ENCODE measurements at places on chromosomes 7 and 10. TPM values are rescaled to one million over a fixed set of nuclear protein-coding genes. Genes with fewer than 3 reads are reported as not detected.

Gene EPO
- total RNA-seq: not detected

Gene PTF1A
- total RNA-seq: not detected

Gene OR6B1
- total RNA-seq: not detected

Gene FFAR4
- total RNA-seq: 1.5 TPM

Gene PRPS1L1
- total RNA-seq: not detected

- H3K36me3 ChIP-seq: no peaks in the 10 kb centered on the region
- peaks cover 65% of the 10 kb centered on the region for H3K4me1 ChIP-seq
- peaks cover 8% of the 10 kb centered on the region for H3K27me3 ChIP-seq
- no peak for DNase-seq
- no peak overlapping the region for H3K27ac ChIP-seq
Measured at GRCh38 chr10:101777619-101778145, 1.8 kb upstream of the FGF8 start.

GRCh38 chr7:128427289-128427891, 17.6 kb upstream of the IMPDH1 start:
- H3K4me1 ChIP-seq: no peaks in the 10 kb centered on the region
- DNase-seq: no peak
- H3K27ac ChIP-seq: no peak overlapping the region
- H3K36me3 ChIP-seq: no peaks in the 10 kb centered on the region
- H3K27me3 ChIP-seq: no peaks in the 10 kb centered on the region
- H3K4me3 ChIP-seq: no peak overlapping the region

GRCh38 chr10:69855346-69856111, 53.8 kb downstream of the COL13A1 start:
- H3K4me1 ChIP-seq: no peaks in the 10 kb centered on the region
- no peak overlapping the region for H3K27ac ChIP-seq
- H3K27me3 ChIP-seq: no peaks in the 10 kb centered on the region
- no peaks in the 10 kb centered on the region for H3K36me3 ChIP-seq

DNA sequence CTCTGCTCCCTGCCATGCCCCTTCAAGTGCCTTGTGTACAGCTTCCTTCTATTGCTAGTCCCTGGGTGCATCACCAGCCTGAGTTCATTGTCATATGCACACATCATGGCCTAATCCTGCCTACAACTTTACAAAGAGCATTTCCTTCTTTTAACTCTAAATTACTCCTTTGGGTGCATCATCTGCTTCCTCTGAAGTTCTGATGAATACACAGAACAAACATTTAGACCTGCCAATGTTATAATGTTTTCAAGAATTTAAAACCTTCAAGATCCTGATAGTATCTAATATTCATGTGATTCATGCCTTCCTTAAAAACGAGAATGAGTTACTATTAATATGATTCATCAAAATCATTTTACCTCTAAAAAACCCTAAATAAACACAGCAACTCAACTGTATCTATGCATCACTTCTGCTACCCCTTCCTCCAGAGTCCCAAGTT, 357.1 kb downstream of the MAGI2 start:
- no peak overlapping the region for H3K27ac ChIP-seq
- DNase-seq: no peak
- H3K36me3 ChIP-seq: no peaks in the 10 kb centered on the region
- H3K4me1 ChIP-seq: no peaks in the 10 kb centered on the region

DNA sequence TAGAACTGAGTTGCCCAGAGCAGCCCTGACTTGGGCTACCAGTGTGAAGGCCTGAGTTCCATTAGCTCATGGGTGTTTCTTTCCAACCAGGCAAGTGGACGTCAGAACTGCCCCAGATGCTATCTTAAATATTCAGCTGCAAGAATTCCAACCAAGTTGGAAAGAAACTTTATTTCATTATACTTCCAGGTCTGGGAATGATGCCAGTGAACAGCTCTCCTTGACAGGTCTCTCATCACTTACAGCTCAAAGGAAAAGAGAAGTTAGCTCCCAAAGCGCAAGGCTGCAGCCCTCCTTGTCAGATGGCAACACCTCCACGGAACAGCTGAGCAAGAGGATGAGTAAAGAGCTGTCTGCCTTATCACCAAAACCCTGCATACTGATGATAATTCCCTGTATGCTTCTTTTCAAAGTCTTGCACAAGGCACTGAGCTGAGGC, 255.5 kb upstream of the AOAH start:
- H3K4me3 ChIP-seq: no peak overlapping the region
- DNase-seq: no peak
- H3K4me1 ChIP-seq: no peaks in the 10 kb centered on the region
- H3K36me3 ChIP-seq: no peaks in the 10 kb centered on the region
- no peaks in the 10 kb centered on the region for H3K27me3 ChIP-seq

- no peak overlapping the region for H3K4me3 ChIP-seq
- no peaks in the 10 kb centered on the region for H3K4me1 ChIP-seq
- H3K36me3 ChIP-seq: no peaks in the 10 kb centered on the region
- no peak for DNase-seq
- no peaks in the 10 kb centered on the region for H3K27me3 ChIP-seq
- H3K27ac ChIP-seq: no peak overlapping the region
Measured at GRCh38 chr10:83677795-83678194, 461.5 kb upstream of the GHITM start.

- DNase-seq: no peak
- peaks cover 45% of the 10 kb centered on the region for H3K4me1 ChIP-seq
- no peak overlapping the region for H3K27ac ChIP-seq
- H3K27me3 ChIP-seq: no peaks in the 10 kb centered on the region
- no peaks in the 10 kb centered on the region for H3K36me3 ChIP-seq
- no peak overlapping the region for H3K4me3 ChIP-seq
Measured at GRCh38 chr10:121580276-121581116, 17.7 kb downstream of the FGFR2 start.

DNA sequence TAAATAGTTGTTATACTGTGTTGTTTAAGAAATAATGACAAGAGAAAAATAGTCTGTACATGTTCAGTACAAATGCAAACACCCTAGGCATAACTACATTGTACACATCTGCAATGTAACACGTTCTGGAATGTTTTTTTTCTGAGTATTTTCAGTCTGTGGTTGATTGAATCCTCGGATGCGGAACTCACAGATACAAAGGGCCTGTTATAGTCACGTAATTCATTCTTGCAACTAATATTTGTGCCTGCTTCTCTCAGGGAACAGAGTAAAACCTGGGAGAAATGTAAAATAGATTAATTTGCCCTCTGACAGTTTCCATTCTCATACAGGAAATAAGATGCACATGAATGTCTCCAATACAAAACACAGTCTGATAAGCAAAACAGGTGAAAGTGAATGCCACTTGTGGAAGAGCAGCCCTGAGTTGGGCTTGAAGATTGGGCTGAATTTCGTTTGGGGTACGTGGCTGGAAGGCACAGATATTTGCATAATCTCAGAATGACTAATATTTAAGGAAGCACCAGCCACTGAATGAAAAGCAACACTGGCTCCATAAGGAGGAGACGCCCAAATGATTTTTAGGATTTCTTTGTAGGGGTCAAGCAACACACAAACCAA, 19.1 kb downstream of the DENND2A start:
- no peaks in the 10 kb centered on the region for H3K27me3 ChIP-seq
- no peak for DNase-seq
- no peak overlapping the region for H3K4me3 ChIP-seq
- peak overlapping the region; percentile 27 for H3K27ac ChIP-seq
- H3K36me3 ChIP-seq: no peaks in the 10 kb centered on the region

GRCh38 chr10:122163174-122164022, 107.7 kb upstream of the BTBD16 start:
- DNase-seq: no peak
- H3K27ac ChIP-seq: no peak overlapping the region
- peak overlapping the region; percentile 42 for H3K4me3 ChIP-seq

DNA sequence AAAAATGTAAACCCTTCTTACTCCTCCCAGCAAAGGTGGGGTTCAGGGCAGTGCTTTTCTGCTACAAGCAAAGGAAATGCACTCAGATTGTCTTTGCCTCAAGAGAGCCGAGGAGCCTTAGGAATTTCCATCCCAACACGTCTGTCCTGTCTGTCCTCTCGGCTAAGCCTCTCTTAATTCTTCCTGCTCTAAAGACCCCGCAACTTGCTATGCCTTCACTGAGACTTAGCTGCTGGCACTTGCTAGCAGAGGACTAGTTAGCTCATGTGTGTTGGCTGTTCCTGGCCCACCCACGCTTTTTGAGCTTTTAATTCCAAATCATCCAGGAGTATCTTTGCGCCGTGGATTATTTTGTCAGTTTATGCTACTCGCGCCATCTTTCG, 481 bp upstream of the NPM3 start:
- H3K4me3 ChIP-seq: peak overlapping the region; percentile 53
- peaks cover 36% of the 10 kb centered on the region for H3K36me3 ChIP-seq
- H3K27me3 ChIP-seq: no peaks in the 10 kb centered on the region
- H3K27ac ChIP-seq: peak overlapping the region; percentile 43

GRCh38 chr7:47294556-47295222, 287.2 kb downstream of the TNS3 start:
- peak overlapping the region; percentile 79 for H3K27ac ChIP-seq
- H3K27me3 ChIP-seq: no peaks in the 10 kb centered on the region
- no peak overlapping the region for H3K4me3 ChIP-seq
- DNase-seq: no peak
- peaks cover 50% of the 10 kb centered on the region for H3K4me1 ChIP-seq

GRCh38 chr10:80684259-80684658, 146.6 kb downstream of the SH2D4B start:
- no peaks in the 10 kb centered on the region for H3K27me3 ChIP-seq
- H3K36me3 ChIP-seq: no peaks in the 10 kb centered on the region
- no peak for DNase-seq
- H3K4me1 ChIP-seq: no peaks in the 10 kb centered on the region
- H3K27ac ChIP-seq: no peak overlapping the region
- H3K4me3 ChIP-seq: no peak overlapping the region

- no peaks in the 10 kb centered on the region for H3K27me3 ChIP-seq
- H3K4me3 ChIP-seq: peak overlapping the region; percentile 98
- H3K4me1 ChIP-seq: peaks cover 57% of the 10 kb centered on the region
- H3K27ac ChIP-seq: peak overlapping the region; percentile 100
Measured at GRCh38 chr7:26200038-26200443, 505 bp downstream of the HNRNPA2B1 start.

GRCh38 chr10:42872865-42873435, 90.4 kb downstream of the BMS1 start:
- H3K36me3 ChIP-seq: no peaks in the 10 kb centered on the region
- H3K4me3 ChIP-seq: no peak overlapping the region
- DNase-seq: no peak
- no peak overlapping the region for H3K27ac ChIP-seq
- H3K4me1 ChIP-seq: peaks cover 16% of the 10 kb centered on the region
- H3K27me3 ChIP-seq: no peaks in the 10 kb centered on the region

DNA sequence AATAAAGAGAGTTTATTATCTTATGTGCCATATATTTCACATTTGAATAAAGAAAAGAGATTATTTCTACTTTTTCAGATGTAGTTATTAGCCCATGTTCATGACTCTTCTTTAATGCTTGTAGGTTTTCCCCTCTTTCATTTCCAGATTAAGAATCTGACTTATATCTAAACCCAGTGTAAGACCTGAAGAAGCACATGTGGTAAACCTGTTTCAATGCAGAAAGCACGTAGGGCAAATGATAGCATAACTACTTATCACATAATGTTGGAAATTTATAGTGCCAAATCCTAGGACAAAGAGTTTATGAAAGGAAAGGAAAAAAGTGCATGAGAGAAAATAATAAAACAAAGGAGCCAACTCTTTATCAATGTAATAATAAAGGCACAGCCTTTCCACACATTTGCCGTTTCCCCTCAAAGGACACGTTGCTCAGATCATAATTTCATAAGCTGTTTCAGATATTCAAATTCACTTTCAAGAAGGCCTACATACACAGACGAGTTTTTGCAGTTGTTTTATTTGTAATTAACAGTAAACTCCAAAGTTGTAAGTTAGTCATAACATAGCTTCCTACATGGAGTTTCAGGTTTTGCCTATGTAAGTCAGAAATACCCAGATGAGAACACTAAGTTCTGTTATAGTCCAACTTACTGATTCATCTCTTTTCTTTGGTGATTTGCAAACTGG, 88.8 kb upstream of the MDFIC start:
- no peak for DNase-seq
- H3K36me3 ChIP-seq: no peaks in the 10 kb centered on the region
- H3K27me3 ChIP-seq: no peaks in the 10 kb centered on the region
- no peaks in the 10 kb centered on the region for H3K4me1 ChIP-seq
- H3K4me3 ChIP-seq: no peak overlapping the region
- H3K27ac ChIP-seq: no peak overlapping the region

GRCh38 chr7:70678621-70679251, 453.2 kb upstream of the GALNT17 start:
- H3K36me3 ChIP-seq: no peaks in the 10 kb centered on the region
- no peaks in the 10 kb centered on the region for H3K27me3 ChIP-seq
- DNase-seq: no peak
- no peak overlapping the region for H3K4me3 ChIP-seq
- peaks cover 21% of the 10 kb centered on the region for H3K4me1 ChIP-seq
- no peak overlapping the region for H3K27ac ChIP-seq

- no peaks in the 10 kb centered on the region for H3K36me3 ChIP-seq
- no peaks in the 10 kb centered on the region for H3K27me3 ChIP-seq
- H3K4me1 ChIP-seq: peaks cover 27% of the 10 kb centered on the region
- no peak overlapping the region for H3K27ac ChIP-seq
- DNase-seq: no peak
Measured at GRCh38 chr7:92632791-92633190, 42.6 kb upstream of the FAM133B start.

- H3K27me3 ChIP-seq: no peaks in the 10 kb centered on the region
- no peak overlapping the region for H3K27ac ChIP-seq
- DNase-seq: no peak
- no peaks in the 10 kb centered on the region for H3K4me1 ChIP-seq
Measured at GRCh38 chr7:33423646-33424020, 294.3 kb downstream of the BBS9 start.

DNA sequence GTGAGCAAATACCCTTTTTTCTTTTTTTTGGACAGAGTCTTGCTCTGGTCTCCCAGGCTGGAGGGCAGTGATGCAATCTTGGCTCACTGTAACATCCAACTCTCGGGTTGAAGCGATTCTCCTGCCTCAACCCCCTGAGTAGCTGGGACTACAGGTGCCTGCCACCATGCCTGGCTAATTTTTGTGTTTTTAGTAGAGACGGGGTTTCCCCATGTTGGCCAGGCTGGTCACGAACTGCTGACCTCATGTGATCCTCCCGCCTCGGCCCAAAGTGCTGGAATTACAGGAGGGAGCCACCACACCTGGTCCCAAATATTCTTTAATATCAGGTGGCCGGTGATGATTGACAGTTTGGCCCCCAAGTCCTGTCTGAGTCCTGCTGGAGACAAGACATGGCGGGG, 6.6 kb downstream of the LAT2 start:
- H3K36me3 ChIP-seq: no peaks in the 10 kb centered on the region
- no peak overlapping the region for H3K27ac ChIP-seq
- DNase-seq: no peak
- H3K27me3 ChIP-seq: no peaks in the 10 kb centered on the region
- no peak overlapping the region for H3K4me3 ChIP-seq

GRCh38 chr7:101205901-101206664, 5.2 kb upstream of the MOGAT3 start:
- peaks cover 28% of the 10 kb centered on the region for H3K36me3 ChIP-seq
- H3K4me3 ChIP-seq: no peak overlapping the region
- no peak for DNase-seq
- no peaks in the 10 kb centered on the region for H3K27me3 ChIP-seq

Measured in vagina (tissue), 2 donors.